ENCODE measurements at places on chromosomes 6 and 20.

- no peak for DNase-seq
Observed at GRCh38 chr6:36566418-36566905, 19.2 kb upstream of the STK38 start.

- no peak for DNase-seq
Observed at GRCh38 chr20:39576771-39577170, 614.6 kb downstream of the DHX35 start.

GRCh38 chr6:129130959-129131681 is 248.2 kb downstream of the LAMA2 start:
- no peak for DNase-seq

GRCh38 chr6:26008470-26008869 is 45.9 kb downstream of the TRIM38 start:
- DNase-seq = no peak

DNA sequence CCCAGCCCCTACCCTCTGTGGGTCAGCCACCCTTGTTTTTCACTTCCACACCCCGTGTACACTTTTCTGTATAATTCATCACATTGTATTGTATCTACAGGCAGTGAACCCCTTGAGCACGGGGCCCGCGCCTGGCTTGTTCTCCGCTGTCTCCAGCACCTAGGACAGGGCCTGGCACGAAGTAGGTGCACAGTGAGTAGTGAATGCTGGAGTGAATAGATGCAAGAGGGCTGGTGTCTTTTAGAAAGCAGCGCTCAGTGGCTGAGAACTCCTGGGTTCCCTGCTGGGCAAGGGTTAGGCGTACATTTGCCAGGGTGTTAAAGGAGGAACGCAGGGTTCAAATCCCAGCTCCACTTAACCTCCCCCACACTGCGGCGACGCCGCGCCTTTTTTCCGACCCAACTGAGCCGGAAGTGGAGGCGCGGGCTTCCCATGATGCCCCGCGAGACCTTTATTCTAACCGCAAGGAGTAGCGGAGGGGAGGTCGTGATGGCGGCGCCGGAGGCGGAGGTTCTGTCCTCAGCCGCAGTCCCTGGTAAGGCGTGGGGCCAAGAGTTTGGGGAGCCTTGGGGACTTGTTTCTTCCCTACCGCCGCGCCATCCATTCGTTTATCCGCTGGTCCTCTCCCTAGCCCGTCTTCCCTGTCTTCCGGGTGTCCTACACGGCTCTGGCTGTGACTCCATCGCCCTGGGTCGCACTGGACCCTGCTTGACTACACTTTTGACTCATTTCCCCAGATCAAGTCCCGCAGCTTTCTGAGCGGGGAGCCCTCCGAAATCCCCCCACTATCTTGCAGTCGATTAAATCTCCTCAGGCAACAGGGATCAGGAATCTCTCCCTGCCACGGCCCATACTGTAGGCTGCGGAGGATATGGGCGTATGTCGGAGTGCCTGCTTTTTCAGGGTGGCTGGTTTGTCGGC is at the start of gene MAD2L1BP:
Gene MAD2L1BP (plus strand): TSS at position 454 of the 921 bp plus-strand sequence. CDS start 36 bp downstream, at position 490.
- DNase-seq = peak; percentile 90

- no peak for DNase-seq
Observed at GRCh38 chr6:121932076-121932991, 467.1 kb upstream of the HSF2 start.

- no peak for DNase-seq
Observed at GRCh38 chr6:26497610-26498009, 2.5 kb upstream of the BTN1A1 start.

- DNase-seq = peak; percentile 59
Observed at GRCh38 chr20:60057866-60058807, 99.9 kb downstream of the CDH26 start.

- no peak for DNase-seq
Observed at GRCh38 chr6:42117843-42118161, 24.6 kb downstream of the C6orf132 start.

DNA sequence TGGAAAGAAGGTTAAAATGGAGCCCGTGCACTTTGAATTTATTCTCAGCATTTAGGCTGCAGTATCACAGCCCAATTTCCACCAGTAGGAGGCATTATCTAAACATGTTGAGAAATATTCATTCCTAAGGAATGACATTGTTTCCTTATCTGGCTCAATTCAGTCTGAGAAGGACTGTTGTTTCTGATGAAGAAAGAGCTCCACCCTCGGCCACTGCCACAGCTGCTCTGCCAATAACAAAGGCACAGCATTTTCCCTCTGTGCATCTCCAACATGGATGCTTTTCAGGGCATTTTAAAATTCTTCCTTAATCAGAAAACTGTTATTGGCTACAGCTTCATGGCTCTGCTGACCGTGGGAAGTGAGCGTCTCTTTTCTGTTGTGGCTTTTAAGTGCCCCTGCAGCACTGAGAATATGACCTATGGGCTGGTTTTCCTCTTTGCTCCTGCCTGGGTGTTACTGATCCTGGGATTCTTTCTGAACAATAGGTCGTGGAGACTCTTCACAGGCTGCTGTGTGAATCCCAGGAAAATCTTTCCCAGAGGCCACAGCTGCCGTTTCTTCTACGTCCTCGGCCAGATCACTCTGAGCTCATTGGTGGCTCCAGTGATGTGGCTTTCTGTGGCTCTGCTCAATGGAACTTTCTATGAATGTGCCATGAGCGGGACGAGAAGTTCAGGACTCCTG is at the start of gene CALHM5:
Gene CALHM5 (plus strand): TSS at position 216 of the 687 bp plus-strand sequence. CDS start 58 bp downstream, at position 274.
- no peak for DNase-seq

- peak; percentile 22 for DNase-seq
Observed at GRCh38 chr6:113857556-113858479, 673 bp downstream of the MARCKS start.

DNA sequence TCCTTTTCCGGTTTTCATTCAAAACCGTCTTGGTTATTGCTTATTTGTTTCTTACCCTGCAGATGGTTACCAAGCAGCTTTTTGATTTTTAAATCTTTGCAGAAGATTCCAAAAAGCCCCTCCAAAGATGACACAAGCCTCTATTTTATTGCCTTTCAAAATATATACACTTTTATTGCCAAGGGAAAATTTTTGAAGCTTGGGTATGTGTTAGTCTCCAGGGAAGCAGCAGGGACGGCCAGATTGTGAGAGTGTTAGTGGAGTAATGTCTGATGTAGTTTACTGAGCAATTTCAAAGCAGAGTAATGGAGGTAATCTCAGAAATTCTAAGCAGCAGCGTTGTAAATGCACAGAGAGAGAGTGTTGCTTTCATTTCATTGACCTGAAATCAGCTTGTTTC is 193.8 kb downstream of the FARS2 start:
- DNase-seq = no peak

GRCh38 chr20:53216856-53217576 is 244.9 kb downstream of the TSHZ2 start:
- DNase-seq = peak; percentile 81

- no peak for DNase-seq
Observed at GRCh38 chr20:61371501-61372136, 119.6 kb downstream of the CDH4 start.

- no peak for DNase-seq
Observed at GRCh38 chr20:49505518-49505917, 23.1 kb upstream of the KCNB1 start.

- no peak for DNase-seq
Observed at GRCh38 chr6:165091121-165091785, 218.2 kb downstream of the C6orf118 start.

DNA sequence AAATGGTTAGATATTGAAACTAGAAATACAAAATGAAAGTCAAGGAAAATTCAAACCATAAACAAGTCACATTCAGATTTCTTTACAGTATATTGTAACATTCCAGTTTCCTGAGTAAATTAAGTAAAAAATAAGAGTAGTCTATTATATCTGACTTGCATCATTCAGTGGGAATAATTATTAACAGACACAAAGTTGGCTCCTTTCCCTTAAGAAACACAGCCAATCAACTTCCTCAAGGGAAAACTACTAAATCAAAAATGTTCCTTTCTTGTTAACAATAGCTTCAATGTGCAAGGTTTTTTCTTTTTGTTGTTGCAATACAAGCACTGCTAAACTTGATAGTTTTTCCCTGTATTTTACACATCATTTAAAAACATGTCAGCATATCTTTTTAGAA is 33.2 kb downstream of the DNAAF9 start:
- no peak for DNase-seq

DNA sequence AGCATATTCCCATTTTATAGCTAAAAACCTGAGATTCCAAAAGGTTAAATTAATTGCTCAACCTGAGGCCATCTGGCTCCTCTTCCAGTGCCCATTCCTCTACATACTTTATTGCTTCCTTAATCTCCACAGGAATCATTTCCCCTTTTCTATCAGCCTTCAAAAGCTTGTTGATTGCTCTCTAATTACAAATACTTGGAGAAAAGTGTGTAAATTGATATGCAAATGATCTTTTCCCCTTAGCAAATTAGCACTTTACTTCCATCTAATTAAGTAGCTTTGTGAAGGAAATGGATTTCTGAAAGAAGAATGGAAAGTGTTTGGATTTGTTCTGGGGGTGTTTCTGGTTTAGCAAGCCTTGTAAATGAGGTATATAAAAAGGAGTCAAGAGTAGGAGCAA is 323.3 kb downstream of the GRIK2 start:
- no peak for DNase-seq

GRCh38 chr20:4607287-4607713 is 114.4 kb upstream of the PRND start:
- DNase-seq = peak; percentile 70

GRCh38 chr6:16854986-16855385 is 93.7 kb upstream of the ATXN1 start:
- DNase-seq = no peak

DNA sequence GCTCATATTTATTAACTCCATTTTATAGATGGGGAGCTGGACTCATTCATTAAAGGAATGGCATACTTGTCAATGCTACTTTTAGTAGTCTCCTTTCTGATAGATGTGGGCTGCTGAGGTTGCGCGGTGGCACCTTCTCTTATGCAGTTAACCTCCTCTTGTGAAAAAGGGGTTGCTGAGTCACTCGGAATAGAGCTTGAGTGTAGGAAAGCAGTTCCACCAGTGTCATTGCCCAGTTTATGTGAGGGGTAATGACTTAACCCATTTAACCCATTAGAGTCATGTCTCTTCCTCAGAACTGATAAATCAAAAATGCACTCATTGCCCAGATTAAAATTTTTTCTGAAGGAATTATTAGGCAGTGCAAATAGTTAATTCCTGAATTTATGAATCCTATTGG is 6.3 kb downstream of the MAPK14 start:
- DNase-seq = peak; percentile 65

- no peak for DNase-seq
Observed at GRCh38 chr20:45115386-45115774, 406 bp upstream of the WFDC5 start.

GRCh38 chr20:33697129-33697528 is 10.9 kb upstream of the E2F1 start:
- DNase-seq = no peak

GRCh38 chr6:82178077-82178758 is 69.3 kb downstream of the IBTK start:
- no peak for DNase-seq

- DNase-seq = no peak
Observed at GRCh38 chr6:143545976-143546547, 34.5 kb upstream of the FUCA2 start.

- no peak for DNase-seq
Observed at GRCh38 chr20:62437927-62438326, 10.6 kb upstream of the RBBP8NL start.

GRCh38 chr6:68226460-68226859 is 408.6 kb upstream of the ADGRB3 start:
- no peak for DNase-seq

DNA sequence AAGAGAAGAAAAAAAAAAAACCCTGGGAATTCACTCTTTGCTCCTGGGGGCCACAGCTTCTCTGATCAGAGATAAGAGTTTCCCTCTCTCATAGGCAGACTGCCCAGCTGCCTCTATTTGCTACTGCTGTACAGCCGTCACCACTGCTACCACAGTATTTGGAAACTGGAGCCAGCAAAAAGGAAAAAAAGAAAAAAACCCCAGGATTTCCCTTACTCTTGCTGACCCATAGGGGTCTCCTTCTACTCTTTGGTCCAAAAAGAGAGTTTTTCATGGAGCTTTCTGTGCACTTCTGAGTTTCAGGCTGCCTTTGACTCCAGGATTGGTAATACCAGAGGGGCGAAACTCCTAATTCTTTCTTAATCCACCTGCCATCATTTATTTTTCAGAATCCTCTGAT is 89.7 kb downstream of the MDGA1 start:
- no peak for DNase-seq

DNA sequence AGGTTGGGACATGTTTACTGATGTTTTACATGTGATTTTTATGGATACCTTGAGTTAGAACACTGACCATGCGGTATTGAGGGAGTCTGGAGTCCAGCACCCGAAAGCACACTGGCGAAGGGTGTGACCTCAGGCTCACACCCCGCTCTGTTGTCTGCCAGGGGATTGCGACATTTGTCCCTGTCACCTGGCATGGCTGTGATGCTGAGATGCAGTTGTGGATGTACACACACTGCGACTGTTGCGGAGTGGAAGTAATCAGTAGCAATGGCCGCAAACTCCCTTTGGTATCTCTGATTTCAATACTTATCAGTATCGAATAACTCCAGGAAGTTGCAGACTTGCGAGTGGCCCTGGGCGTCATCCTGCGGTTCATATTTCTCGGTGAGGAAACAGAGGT is 43.2 kb downstream of the CDH4 start:
- DNase-seq = no peak

DNA sequence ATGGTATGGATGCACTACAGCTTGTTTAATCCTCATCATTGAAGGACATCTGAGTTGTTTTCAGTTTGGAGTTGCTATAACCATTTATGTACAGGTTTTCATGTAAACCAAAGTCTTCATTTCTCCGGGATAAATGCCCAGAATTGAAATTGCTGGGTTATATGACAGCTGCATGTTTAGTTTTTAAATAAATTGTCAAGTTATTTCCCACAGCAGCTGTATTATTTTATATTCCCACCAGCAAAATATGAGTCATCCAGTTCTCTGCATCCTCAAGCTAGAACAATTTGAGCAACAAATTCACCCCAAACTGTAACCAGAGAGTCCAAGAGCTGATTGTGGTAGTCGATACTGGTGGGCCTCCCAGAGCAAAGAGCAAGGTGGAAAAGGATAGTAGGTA is 161.0 kb upstream of the PRND start:
- DNase-seq = no peak

- no peak for DNase-seq
Observed at GRCh38 chr20:53757472-53757913, 163.9 kb upstream of the ZNF217 start.

GRCh38 chr20:34045294-34045693 is 51.6 kb downstream of the RALY start:
- DNase-seq = no peak

- no peak for DNase-seq
Observed at GRCh38 chr6:165692106-165692653, 29.1 kb upstream of the PDE10A start.
